CD4-positive, alpha-beta memory T cell (primary cell): ENCODE measurements at places on chromosomes 16 and 17. TPM values are rescaled to one million over a fixed set of nuclear protein-coding genes. Genes with fewer than 3 reads are reported as not detected.
A peak's percentile ranks its signal among the peaks of the same experiment; 100 is the strongest.

- DNase-seq, result no peak
Observed at GRCh38 chr17:74151551-74152315, 51.7 kb upstream of the RPL38 start.

- DNase-seq, result peak; percentile 39
Observed at GRCh38 chr16:79042886-79043285, 557.7 kb downstream of the MAF start.

DNA sequence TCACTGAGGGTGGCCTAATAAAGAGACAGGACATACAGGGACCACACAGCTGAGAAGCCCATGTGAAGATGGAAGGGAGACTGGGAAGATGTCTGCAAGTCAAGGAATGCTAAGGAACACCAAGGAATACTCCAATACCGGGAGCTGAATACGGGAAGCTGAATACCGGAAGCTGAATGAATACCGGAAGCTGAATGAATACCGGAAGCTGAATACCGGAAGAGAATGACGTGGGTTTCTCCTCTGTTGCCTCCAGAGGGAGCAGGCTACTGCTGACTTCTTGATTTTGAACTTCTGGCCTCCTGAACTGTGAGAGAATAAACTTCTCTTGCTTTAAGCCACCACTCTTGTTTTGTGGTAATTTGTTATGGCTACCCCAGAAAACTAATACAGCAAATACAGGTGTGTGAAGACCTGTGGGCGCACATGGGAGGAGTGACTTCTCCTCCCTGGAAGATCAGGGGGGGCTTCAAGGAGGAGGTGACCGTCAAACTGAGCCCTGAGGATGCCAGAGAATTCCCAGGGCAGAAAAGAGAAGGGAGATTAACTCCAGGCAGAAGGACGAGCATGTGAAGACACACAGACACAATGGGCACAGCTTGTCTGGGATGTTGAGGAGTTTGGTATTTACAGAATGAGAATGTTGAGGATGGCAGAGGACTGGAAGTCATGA lies 259.9 kb downstream of the IRF8 start:
- DNase-seq, result no peak

DNA sequence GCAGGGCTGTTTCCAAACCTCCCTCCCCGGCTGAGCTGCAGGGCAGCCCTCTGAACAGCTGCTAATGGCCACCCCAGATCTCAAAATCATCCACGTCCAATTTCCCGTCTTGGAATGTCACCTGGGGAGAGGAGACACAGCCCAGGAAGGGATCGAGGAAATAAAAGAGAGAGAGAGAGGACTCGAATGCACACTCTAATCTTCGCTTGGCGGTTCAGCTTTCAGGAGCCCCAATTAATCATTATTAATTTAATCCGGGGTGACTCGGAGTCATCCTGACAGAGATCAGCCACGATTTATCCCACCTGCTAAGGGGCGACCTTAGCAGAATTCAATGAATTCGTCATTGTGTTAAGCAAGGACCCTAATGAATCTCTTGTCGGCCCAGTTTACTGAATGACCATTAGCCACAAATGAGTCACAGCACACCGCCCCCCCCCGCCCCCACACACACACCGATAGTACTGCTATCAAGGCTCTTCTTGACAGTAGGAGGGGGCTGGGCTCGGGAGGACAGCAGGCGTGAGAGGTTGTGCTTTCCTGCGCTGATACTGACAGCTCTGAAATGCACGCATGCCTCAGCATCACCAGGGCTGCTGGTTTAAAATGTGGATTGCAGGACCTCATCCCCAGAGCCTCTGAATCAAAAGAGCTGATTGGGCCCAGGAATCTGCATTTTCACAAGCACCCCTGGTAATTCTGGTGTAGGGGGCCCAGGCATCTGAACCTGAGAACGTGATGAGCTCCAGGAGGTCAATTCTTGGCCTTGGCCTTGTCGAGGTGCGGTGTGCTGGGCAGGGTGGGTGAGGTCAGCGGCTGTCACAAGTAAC lies 190.0 kb upstream of the CIBAR2 start:
- DNase-seq, result no peak

DNA sequence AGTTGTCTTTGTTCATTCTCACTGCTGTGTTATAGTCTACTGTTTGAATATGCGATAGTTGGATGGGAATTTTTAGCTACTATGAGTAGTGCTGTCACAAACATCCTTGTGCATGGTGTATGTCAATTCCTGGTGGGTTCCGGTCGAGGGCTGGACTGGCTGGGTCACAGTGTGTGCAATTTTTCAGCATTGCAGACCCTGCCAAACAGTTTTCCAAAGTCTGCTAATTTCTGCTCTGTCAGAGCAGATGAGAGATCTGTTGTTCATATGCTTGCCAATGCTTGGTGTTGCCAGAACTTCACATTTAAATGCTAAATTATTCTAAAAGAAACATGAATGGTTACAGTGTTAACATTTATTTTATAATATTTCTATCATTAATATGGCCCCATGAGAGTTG lies 3.6 kb upstream of the C16orf96 start:
- no peak for DNase-seq

GRCh38 chr17:9798008-9798407 lies 6.6 kb upstream of the DHRS7C start:
- no peak for DNase-seq

DNA sequence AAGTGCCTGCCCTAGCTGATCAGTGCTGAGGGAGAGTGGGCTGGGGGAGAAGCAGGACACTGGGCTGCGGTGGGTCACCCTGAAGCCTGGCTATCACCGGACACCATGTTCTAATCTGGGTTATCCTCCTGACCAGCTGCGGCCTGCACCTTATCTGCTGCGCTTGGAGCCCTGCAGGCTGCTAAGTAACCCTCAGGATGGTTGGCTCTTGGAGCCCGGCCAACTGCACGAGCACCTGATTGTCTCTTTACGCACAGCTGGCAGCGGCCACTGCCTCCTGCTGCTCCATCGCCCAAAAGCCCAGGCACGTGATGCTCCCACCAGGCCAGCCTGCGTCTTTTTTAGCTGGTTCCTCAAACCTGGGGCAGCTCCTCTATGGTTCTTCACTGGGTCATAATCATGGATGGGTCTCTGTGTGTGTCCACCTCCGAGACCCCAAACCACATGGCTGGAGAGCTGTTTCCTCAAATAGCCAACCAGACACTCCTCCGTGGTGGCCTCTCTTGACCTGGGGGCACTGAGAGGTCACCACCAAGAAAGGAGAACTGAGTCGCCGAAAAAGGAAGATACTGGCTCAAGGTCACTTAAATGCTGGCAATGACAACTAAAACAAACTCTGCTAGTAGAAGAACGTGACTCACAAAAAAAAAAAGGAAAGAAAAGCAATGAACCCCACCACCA lies 21.7 kb downstream of the SPHK1 start:
- no peak for DNase-seq

DNA sequence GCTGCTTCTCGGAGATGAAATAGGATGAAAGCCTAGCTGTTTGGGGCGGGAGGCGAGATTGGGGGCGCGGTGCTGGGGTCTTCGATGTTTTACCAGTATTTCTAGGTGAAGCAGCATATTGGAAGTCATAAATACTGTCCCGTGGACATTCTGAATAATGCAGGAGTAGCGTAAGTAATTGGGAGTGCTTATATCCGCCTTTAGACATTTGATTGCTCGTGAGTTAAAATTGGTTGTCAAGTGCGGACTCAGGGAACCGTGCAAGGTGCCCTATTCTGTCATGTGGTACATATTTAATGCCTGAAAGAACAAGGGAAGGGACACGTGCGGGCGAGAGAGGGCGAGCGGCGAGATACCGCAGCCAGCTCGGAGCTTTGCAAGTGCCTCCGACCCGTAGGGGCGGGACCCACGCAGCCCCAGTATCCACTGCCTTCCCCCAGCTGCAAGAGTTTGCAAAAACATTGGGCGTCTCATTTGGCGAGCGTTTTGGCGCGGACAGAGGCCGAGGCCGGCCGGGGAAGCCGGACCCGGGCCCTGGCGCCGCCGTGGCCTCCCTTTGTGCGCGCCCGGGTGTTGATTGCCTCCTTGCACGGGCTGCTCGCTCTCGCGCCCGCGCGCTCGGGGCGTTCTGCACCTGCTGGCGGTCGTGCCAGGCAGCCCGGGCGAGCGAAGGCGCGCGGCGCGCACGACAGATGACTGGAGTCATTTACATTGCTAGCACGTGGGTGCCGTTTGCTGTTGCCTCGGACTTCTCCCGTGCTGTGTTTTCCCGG lies 849.8 kb upstream of the RBFOX1 start:
- no peak for DNase-seq

- no peak for DNase-seq
Observed at GRCh38 chr17:65131946-65132345, 5.2 kb upstream of the RGS9 start.

The CCL2 gene
- 20.7 TPM for total RNA-seq

The PARD6A gene
- total RNA-seq, result 8.8 TPM

DNA sequence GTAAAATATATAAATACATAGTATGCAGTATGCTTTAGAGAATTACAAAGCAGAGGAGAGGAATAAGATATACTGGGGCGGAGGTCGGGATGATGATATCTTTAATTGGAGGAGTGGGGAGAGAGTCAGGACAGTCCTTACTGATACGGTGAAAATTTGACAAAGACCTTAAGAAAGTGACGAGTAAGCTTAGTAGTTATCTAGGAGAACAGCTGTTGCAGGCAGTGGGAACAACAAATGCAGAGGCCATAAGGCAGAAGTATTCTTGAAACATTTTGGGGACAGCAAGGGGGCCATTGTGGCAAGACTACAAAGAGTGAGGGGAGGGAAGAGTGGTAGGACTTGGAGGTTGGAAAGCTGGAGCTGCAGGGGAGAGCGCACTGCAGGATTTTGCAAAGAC lies 22.3 kb upstream of the CDC6 start:
- DNase-seq, result no peak

The ENPP7 gene
- total RNA-seq, result not detected

GRCh38 chr16:25033852-25034251 lies 18.7 kb upstream of the ARHGAP17 start:
- no peak for DNase-seq

DNA sequence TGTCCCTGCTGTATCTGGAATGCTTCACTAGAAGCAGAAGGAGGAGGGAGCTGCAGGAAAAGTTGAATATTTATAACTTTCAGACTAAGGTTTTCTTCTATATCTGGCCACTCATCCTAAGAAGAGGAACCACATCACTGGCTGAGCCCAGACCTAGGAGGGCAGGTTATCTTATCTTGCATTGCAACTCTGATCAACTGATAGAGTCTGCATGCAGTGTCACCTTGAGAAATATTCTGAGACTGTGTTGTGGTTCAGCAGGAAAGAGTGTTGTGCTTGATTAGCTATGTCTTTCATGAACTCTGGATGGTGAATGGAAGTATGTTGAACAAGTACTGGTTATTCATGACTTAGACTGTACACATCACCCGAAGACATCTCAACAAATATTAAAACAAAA lies 460.0 kb downstream of the TOX3 start:
- no peak for DNase-seq

The CPHXL gene
- not detected for total RNA-seq

DNA sequence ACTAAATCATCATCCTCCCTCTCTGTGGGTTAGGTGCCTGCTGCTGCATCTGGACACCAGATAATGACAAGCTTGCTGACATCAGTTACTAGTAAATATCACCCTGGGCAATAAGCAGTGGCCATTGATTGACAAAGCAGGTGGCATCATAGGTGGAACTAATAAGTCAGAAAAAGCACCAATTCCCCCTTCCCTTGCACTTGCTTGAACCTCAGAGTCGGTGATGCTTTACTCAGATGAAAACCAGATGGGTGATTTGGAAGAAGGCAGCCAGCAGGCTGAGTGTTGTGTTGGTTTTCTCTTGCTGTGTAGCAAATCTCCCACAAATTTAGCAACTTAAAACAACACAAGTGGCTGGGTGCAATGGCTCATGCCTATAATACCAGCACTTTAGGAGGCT lies 146.9 kb upstream of the NOL11 start:
- no peak for DNase-seq

- DNase-seq, result no peak
Observed at GRCh38 chr17:2435181-2435741, 34.4 kb upstream of the MNT start.

DNA sequence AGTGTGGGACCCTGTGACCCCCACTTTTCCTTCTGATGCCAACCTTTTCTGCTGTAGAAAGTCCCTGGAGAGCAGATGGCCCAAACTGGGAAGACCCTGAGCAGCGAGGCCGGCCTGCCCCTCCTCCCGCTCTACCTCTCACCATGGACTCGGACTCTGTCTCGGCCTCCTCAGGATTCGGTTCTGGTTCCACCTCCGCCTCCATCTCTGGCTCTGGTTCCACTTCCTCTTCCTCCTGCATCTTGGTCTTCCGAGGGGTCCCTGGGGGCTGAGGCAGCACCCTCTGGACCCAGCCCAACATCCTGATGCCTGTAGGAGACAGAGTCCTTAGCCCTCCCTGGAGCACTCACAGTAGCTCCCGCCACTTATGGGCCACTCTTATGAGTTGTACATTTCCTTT lies 3.9 kb downstream of the CNGB1 start:
- no peak for DNase-seq

- DNase-seq, result no peak
Observed at GRCh38 chr17:75361996-75362395, 43.5 kb downstream of the GRB2 start.

The TEKT3 gene
- total RNA-seq, result 0.42 TPM

GRCh38 chr17:71600137-71600789 lies 520.6 kb upstream of the SOX9 start:
- no peak for DNase-seq

GRCh38 chr16:66920924-66921680 lies 2.4 kb upstream of the CDH16 start:
- no peak for DNase-seq

DNA sequence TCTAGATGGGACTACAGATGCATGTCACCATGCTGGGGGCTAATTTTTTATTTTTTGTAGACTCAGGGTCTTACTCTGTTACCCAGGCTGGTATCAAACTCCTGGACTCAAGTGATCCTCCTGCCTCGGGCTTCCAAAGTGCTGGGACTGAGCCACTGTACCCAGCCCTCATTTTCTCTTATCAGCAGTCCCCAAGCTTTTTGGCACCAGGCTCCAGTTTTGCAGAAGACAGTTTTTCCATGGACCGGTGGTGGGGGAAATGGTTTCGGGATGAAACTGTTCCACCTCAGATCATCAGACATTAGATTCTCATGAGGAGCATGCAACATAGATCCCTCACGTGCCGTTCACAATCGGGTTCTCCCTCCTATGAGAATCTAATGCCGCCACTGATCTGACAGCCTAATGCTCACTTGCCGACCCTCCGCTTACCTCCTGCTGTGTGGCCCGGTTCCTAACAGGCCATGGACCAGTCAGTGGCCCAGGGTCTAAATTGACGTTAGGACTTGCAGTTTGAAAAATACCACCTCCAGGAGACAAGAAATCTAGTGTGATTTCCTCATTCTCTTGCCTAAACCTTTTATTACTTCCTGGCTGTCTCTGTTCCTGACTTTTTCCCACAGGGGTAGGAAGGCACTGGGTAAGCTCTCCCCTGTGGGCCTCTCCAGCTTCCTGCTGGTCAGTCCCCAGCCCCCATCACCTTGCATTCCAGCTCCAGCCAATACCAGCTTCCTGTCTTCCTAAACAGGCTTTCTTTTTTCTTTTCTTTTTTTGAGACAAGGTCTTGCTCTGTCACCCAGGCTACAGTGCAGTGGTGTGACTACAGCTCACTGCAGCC lies 9.3 kb upstream of the CNP start:
- DNase-seq, result no peak

GRCh38 chr17:38673707-38674013 lies 1.1 kb downstream of the EPOP start:
- no peak for DNase-seq
